ENCODE measurements at places on chromosomes 5 and 9. TPM values are rescaled to one million over a fixed set of nuclear protein-coding genes. Genes with fewer than 3 reads are reported as not detected.

BNC2 gene
- total RNA-seq = 0.08 TPM

ZNF169 gene
- total RNA-seq = 3.6 TPM

- no peak for DNase-seq
Measured at GRCh38 chr9:70406434-70406862, 8.0 kb downstream of the KLF9 start.

DNA sequence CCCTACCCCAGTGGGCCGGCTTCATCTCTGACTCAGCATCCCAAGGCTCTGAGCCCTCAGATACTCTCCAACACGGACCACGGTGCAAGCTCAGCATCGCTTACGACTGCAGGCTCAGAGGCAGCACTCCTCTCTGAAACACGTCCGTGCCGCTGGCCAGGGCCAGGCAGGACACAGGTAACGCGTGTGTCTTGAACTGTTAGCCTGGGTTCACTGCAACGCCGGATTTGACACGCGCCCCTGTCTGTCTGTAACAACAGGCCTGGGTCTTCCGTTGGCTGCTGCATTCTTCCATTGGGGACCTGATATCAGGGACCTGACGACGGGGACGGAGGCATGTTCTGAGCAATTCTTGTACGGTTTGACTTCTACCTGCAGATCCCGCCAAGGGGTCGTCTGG, 6.4 kb downstream of the SLC6A3 start:
- DNase-seq = no peak

DNA sequence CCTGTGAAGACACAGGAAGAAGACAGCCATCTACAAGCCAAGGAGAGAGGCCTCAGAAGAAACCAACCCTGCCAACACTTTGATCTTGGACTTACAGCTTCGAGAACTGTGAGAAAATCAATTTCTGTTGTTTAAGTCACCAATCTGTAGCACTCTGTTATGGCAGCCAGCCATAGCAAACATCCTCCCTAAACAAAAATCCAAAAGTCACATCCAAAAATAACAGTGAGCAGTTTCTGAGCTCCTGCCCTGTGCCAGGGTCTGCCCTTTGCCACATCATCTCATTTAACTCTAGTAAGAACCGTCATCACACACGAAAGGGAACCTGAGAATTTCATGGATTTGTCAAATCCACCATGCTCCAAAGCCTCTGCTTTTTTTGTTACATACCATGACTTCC, 118.8 kb downstream of the TRIM36 start:
- DNase-seq = no peak

AK3 gene
- 17.3 TPM for total RNA-seq

DNA sequence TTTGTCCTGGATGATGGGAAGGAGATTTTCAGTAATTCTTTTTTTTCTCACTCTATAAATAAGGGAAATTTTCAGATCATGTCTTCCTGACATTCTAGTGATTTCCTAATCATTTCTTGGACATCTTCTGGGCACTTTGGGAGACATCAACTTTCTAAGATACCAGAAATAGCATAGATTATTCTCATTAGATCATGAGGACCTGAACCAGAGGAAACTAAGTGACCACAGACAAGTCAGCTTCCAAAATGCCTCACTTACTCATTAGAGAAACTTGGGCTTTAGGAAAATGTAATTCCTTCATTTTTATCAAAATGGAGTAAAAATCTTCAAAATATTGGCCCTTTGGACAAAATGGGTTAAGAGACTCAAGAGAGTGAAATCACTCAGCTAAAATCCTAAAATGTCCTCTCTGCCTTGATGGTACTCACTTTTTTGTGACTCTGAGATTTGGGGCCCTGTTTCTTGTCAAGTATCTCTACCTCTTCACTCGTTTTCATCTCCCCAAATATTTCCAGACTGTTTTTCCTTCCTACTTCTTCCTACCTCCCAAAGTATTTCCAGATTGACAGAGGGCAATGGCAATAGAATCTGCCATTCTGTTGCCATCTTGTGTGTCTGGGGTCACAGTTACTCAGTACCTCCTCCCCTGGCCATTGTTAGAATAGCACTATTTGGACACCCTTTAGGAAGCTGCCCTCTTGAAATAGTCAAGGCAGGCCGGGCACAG, 194.5 kb downstream of the NR3C1 start:
- DNase-seq = no peak

- DNase-seq = no peak
Measured at GRCh38 chr9:108205276-108205675, 650.5 kb downstream of the ACTL7B start.

DNA sequence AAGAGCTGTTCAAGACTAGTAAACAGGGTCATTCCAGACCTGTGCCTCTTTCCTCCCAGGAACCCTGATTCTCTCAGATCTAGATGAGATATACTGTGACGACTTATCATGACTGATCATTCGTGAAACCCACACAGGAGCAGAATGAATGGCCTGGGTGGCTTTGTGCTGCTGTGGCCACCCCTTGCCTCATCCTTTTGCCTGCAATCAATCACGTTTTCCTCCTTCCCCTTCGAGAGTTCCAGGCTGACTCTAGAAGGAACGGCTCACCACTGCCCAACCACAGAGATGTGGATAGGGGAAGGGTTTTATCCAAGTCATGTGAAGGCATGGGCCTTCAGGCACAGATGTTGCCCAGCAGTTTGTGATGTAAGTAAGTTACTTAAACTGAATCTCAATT, 5.8 kb downstream of the ANXA6 start:
- DNase-seq = no peak

- DNase-seq = no peak
Measured at GRCh38 chr5:150206098-150206778, 16.4 kb downstream of the SLC6A7 start.

DNA sequence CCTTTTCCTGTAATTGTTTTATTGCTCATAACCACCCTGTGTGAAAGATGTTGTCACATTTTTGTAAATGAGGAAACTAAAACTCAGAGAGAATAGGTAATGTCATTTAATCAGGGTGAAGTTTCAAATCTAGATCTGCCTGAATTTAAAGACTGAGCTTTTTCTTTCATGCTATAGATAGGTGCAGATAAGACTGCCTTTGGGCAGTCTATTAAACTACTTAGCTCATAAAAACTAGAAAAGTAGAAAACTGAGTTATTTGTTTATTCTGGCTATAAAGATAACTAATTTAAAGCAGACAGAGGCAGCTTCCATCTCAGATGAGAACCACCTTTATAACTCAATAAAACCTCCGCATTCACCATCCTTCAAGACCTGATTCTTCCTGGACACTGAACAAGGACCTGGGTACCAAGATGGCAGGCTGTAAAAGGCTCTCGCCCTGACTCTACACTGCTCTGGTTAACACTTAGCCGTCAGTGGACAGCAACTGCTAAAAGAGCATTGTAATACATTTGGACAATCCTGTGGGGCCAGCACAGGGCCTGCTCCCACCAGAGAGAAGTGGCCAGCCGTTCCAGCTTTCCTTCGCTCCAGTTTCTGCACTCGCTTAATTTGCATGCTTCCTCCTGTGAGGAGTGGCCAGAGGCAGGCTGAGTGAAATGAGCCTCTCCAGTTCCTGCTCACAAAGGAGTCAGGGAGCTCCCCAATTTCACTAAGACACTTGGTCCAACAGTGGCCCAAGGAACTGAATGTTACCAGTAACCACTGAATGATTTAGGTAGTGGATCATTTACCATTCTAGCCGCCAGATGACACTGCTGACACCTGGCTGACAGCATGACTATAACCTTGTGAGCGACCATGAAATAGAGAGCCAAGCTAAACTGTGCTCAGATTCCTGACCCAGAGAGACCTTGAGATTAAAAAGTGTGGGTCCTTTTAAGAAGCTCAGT, 566.4 kb downstream of the EFNA5 start:
- DNase-seq = no peak

GRCh38 chr9:94690344-94690743, 36.2 kb upstream of the AOPEP start:
- no peak for DNase-seq

- no peak for DNase-seq
Measured at GRCh38 chr5:25713259-25713658, 1068.5 kb upstream of the CDH10 start.

GRCh38 chr9:5470816-5471215, 20.5 kb downstream of the CD274 start:
- DNase-seq = no peak

AMBP gene
- total RNA-seq = 1.5 TPM

SLC34A1 gene
- not detected for total RNA-seq

- no peak for DNase-seq
Measured at GRCh38 chr5:109479260-109479860, 69.6 kb upstream of the PJA2 start.

DNA sequence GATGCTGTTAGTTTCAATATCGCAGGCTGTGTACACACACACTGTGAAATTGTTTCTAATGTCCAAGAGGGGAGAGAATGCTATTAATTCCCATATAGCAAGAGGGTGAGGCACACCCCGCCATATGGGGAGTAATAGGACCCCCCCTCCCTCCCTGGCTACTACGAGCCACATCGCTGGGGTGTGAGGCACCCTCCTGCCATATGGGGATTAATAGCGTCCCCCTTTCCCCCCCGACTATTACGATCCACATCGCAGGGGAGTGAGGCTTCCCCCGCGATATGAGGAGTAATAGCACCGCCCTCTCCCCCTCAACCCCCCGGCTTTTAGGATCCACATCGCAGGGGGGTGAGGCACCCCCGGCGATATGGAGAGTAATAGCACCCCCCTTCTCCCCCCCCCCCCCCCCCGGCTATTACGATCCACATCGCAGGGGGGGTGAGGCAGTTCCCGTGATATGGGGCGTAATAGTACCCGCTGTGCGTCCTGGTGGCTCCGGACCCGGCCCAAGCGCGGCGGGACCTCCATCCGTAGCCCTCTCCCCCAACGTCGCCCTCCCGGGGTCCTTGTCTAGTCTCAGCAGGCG, 494 bp upstream of the STK32A start:
- DNase-seq = no peak

- DNase-seq = no peak
Measured at GRCh38 chr5:143886651-143887638, 75.0 kb downstream of the HMHB1 start.

- no peak for DNase-seq
Measured at GRCh38 chr5:58773744-58774441, 191.0 kb downstream of the RAB3C start.

DNA sequence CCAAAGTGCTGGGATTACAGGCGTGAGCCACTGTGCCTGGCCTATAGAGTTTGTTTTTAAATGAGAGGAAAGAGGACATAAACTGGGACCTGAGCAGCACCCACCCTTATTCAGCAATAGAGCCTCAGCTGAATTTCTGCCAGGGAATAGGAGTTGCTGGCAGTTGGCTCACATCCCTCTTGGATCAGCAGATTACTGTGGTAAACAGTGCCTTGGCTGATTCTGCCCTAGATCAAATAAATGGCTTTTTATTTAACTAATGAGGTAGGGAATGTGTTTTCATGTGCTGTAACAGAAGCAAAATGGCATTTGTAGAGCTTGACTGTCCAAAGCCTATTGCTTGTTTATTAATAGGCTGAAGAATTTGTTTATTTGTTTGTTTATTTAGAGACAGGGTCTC, 2.1 kb downstream of the ARHGEF37 start:
- DNase-seq = no peak

PTPRD gene
- 0.49 TPM for total RNA-seq

MYOT gene
- not detected for total RNA-seq

DNA sequence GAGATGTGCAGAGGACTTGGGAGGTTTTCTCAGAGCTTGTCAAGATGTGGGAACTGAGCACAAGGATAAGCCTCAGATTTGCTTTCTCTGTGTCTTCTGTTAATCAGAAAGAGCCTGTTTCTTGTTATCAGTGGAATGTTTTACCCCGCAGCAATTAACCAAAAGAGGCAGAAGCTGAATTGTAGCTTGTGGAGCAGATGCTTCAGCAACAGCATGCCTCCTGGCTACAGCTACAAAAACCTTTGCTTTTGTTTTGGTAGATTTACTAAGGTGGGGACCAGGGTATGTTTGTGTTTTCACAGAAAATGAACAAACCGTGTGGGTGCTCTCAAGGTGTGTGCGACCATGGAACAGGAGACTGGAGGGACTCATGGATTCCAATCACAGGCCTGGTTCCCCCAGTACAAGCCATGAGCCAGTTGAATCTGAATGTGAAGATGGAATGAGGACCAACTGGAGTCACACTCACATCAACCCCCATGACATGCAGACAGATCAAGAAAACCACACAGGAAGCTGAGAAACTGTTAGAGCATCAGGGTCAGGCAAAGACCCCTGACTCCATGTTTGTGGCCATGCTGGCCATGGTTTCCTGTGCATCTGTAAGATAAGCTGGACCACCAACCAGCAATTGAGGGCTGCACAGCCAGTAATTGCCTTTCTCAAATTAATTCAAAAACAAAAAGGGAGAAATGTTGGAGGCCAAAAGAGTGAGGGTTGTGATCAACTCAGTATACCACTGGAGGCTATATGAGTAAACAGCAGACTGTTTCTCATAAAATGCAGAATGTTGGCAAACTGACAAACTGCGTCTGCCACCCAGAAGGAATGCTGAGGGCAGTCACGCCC, 6.9 kb downstream of the UGT3A2 start:
- no peak for DNase-seq

DNA sequence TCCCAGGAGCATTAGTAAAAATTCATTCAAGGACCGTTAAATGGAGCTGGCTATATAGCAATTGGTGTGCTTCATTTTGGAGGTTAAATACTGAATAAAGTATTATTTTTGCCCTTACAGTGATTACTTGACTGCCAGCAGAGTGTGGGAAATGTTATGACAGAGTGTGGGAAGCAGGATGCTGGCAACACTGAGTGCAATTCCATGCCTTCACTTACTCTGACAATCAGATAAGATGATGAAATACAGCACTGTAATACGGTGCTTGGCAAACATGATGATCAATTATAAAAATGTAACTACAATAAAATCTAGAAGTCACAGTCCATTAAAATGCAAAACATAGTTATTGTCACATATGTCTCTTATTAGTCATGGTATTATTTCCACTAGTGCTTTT, 651.3 kb downstream of the PTPRD start:
- DNase-seq = no peak

- DNase-seq = no peak
Measured at GRCh38 chr5:3325972-3326840, 269.4 kb upstream of the IRX1 start.

CFAP90 gene
- total RNA-seq = not detected

ANXA2R gene
- 3.5 TPM for total RNA-seq

GRCh38 chr5:55495216-55495615, 39.5 kb downstream of the PLPP1 start:
- no peak for DNase-seq

Data from activated T-cell treated with anti-CD3 and anti-CD28 coated beads, Interleukin-2, amount 50 U/mL, for 4 hours (primary cell).